ENCODE measurements at places on chromosomes 6 and 20.

GRCh38 chr6:44464527-44465310 is 77.2 kb downstream of the CDC5L start:
- peak; percentile 84 for DNase-seq

GRCh38 chr6:114713690-114714089 is 370.9 kb upstream of the HS3ST5 start:
- no peak for DNase-seq

- DNase-seq, result peak; percentile 18
Measured at GRCh38 chr20:39605908-39606307, 643.8 kb downstream of the DHX35 start.

DNA sequence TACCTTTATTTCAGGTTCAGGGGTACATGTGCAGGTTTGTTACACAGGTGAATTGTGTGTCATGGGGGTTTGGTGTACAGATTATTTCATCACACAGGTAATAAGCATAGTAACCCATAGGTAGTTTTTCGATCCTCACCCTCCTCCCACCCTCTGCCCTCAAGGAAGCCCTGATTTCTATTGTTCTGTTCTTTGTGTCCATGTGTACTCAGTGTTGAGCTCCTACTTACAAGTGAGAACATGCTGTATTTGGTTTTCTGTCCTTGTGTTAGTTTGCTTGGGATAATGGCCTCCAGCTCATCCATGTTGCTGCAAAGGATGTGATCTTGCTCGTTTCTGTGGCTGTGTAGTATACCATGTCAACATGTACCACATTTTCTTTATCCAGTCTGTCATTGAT is 66.0 kb downstream of the STK4 start:
- DNase-seq, result no peak

GRCh38 chr6:167689751-167690150 is 137.0 kb upstream of the AFDN start:
- DNase-seq, result no peak

- DNase-seq, result no peak
Measured at GRCh38 chr6:44156494-44157151, 2.0 kb upstream of the CAPN11 start.

GRCh38 chr20:22805219-22805618 is 220.8 kb upstream of the FOXA2 start:
- DNase-seq, result peak; percentile 34

DNA sequence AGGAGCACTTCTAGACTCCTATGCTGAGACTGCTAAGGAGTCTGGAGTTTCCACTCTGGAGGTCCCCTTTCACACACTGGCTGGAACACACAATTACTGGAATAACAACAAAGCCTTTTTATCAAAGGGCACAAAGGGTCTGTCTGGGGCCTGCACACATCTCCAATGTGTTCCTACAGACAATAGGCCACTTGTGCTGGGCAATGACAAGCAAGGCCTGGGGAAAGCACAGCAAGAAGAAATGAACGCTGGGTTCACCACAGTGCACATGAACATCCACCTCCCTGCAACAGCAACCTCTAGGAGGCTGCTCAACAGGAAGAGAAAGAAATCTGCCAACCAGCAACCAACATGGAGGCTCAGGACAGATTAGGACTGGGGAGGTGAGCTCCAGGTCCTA is 43.9 kb downstream of the TRPC4AP start:
- DNase-seq, result no peak

- no peak for DNase-seq
Measured at GRCh38 chr6:148445116-148445515, 102.5 kb downstream of the SASH1 start.

DNA sequence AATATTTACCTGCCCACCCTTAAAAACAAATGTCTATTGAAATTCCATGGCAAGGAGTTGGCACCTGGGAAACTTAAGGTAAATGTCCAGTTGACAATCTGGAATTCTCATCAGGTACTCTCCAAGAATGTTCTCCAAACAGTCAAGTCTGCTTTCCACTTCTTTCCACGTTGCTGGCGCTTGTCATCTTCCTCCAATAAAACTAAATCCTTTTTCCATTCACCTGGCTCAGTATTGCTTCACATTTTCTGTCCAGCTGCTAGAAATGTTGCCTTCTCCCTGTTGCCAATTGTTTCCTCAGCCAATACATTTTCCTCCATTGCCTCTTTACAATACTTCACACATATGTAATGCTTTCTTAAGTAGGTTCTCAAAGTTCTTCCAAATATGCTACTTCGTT is 1288.1 kb upstream of the MAP3K7 start:
- no peak for DNase-seq

GRCh38 chr6:152572338-152573088 is 64.6 kb downstream of the SYNE1 start:
- DNase-seq, result peak; percentile 25

- no peak for DNase-seq
Measured at GRCh38 chr6:53888931-53889330, 94.1 kb downstream of the LRRC1 start.

- no peak for DNase-seq
Measured at GRCh38 chr20:20953738-20954618, 152.2 kb downstream of the LINC00237 start.

DNA sequence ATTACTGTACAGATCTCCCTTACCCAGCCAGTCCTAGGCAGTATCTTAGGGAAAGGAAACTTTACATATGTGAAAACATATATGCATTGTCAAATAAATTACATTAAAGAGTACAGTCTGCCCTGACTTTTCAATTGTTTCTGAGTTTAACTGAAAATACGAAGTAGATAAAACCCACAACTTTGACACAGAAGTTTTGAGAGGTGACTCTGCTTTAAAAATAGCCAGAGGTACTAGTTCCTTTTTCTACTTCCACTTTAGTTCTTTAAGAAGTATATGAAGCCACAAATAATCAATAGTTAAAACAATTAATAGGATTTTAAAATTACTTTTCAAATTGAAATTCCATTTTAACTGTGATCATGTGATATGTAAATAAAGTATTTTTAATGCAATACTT is 62.9 kb downstream of the BMP5 start:
- DNase-seq, result no peak

DNA sequence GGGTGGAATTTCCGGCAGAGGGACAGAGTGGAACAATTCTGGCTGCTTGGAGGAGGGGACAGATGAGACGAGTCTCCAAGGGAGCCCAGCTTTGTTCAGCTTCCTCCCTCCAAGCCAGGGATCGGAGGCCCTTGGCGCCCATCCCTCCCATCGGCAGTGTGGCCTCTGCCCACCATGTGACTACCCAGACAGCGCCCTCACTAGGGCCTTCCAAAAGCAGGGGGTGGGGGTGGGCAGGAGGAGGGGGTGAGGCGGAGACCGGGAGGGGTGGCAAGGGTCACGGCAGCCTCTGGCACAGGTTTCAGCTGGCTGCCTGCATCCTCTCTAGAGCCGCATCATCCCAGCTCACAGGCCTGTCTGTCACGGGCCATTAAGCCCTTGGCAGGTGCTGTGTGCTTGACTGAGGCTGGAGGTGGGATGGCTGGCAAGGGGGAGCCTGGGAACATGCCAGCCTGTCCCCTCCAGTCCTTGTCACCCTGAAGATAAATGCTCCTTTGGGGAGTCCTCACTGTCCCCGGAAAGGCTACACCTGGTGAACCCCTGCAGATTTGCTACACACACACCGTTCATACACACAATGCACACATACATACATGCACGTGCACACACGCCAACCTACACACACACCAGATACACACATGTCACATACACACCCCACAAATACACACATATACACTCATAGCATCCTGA is 6.2 kb upstream of the FGD2 start:
- no peak for DNase-seq

DNA sequence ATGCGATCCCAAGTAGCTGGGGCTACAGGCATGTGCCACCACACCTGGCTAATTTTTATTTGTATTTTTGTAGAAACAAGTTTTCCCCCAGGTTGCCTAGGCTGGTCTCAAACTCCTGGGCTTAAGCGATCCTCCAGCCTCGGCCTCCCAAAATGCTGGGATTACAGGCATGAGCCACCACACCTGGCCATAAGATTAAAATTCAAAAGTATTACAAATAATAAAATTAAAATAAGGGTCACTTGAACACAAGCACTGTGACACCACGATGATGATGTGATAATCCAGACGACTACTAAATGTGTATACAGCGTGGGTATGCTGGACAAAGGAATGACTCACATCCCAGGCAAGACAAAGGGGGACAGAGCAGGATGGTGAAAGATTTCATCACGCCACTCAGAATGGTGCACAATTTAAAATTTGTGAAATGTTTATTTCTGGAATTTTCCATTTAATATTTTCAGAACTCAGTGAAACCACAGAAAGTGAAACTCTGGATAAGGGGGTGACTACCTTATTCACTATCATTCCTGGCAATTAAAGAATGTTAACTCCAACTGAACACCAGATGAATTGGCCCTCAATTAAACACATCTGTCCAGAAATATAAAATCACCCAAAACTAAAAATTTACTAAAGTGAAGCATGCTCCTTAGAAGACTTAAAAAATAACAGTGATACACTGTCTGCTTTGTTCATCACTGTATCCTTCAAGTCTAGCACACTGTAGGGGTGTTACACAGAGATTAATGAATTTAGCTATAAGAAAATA is 13.1 kb downstream of the B4GALT5 start:
- DNase-seq, result peak; percentile 54

- no peak for DNase-seq
Measured at GRCh38 chr6:101490857-101491256, 97.3 kb downstream of the GRIK2 start.

- no peak for DNase-seq
Measured at GRCh38 chr6:163494279-163494727, 79.8 kb downstream of the QKI start.

GRCh38 chr6:9458424-9458823 is 956.5 kb downstream of the TFAP2A start:
- no peak for DNase-seq

GRCh38 chr6:163513570-163514166 is 99.2 kb downstream of the QKI start:
- no peak for DNase-seq

GRCh38 chr6:4687989-4688947 is 87.9 kb upstream of the CDYL start:
- peak; percentile 68 for DNase-seq

- DNase-seq, result no peak
Measured at GRCh38 chr6:41372832-41373626, 37.6 kb downstream of the NCR2 start.

DNA sequence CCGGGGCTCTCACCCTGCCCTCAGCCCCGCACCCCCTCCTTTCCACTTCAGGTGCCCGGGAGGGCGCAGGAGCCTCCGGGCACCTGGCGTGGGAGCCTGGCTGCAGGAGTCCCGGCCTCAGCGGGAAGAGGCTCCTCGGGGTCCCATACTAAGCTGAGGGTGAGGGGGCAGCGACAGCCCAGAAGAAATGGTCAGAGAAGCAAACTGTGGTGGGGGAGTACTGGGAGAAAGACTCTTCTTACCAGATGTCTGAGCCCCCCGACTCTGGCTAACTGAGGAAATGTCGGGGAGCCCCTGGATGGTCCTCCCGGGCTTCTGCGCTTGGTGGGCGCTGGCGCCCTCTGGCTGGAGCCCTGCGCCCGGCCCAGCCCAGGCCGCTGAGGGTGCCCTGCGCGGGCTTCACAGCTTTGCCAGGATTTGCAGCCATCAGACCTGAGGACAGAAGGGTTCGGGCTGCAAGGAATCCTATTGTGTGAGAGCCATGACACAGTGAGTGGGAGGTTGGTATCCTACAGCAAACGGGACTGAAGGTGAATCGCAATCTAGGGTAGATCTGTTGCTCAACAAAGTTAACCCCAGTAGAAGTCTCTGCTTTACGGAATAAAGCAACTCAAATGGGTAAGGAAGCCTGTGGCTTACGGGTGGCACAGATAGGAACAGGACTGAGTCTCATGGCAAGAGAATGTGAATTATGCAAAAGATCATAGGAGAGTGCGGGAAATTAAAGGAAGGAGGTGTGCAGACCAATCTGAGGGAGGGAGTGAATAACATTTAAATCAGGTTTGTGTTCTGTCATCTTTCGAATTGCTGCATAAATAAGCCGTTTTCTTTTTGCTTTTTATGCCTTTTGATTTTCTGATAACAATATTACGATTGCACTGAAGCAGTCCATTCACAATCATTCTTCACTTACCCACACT is 639 bp upstream of the RCAN2 start:
- DNase-seq, result peak; percentile 48

GRCh38 chr20:59620860-59621505 is 16.6 kb downstream of the PHACTR3 start:
- DNase-seq, result no peak

GRCh38 chr6:139644821-139645220 is 270.4 kb upstream of the CITED2 start:
- no peak for DNase-seq

DNA sequence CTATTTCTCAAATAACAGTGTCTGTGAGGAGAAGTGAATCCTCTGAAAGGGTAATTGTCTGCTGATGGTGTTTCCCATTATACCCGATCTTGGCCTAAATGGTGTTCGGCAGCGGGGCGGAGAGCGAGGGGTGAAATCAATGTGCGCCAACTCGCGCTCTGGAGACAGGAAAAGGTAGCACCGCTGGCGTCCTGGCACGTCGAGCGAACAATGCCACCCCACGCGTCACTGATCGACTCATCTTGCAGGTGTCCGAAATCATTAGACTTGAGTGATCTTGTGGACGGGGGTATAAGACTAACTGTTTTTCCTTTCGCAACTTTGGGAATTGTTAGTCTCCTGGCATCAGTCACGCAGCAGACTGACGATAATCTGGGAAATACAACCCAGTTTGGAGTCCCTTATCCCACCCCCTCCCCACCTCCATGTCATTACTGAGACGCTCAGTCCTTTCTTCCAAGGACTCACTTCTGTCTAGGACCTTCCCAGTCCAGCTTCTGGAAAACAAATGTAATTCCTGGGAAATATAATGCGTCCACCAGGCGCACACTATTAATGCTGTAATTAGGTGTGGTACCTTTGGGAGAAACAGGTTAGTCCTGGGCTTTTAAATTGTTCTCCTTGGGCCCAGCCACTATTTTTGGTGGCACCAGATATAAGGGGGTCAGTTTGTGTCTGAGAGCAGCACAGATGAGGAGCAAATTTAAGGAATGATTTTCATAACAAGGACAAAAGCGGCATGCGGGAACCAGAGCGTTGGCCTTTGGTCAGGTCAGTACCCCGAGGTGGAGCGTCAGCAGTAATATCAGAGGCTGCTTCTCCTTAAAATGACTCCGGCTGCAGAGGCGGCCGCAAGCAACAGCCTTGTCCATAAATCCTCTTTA is 2.3 kb downstream of the LINC00237 start:
- DNase-seq, result no peak

- DNase-seq, result peak; percentile 46
Measured at GRCh38 chr6:111985202-111985731, 68.6 kb upstream of the CCN6 start.
